OCI-M1 (cell line): ENCODE measurements at places on chromosomes 1 and 21.

DNA sequence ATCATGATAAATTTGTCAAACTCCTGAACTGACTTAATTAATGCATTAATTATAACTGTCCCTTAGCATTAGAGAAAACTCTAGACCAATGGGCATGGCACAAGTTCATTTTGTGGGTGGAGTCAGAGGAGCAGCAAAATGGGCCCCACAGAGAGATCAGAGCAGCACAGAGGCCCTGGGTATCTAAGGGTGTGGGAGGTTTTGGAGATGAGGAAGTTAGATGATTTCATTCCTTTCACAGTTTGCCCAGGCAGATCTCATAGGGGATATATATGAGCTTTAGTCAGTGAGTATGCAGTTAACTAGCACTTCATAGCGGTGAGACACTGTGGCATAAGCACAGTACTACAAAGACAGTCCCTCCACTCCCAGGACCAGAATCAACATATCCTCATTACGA lies 117.3 kb downstream of the MAB21L3 start:
- peak; percentile 65 for DNase-seq

GRCh38 chr1:58660105-58660504 lies 39.8 kb downstream of the MYSM1 start:
- DNase-seq, result no peak

DNA sequence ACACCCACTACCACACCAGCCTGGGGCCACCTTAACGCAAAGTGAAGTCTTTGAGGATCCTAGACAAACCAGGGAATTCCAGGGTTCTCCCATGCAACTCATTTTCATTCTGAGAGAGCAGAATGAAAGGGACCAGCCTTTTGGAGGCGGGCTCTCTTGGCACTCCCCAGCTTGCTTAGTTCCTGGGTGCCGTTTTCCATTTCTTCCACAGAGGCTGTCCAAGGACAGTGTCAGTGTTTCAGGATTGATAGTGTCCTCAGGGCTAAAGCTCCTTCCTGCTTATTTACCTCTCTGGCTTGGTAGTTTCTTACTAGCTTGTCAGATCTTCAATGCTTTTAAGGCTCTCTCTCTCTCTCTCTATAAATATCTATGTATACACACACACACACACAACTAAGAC lies 30.1 kb upstream of the GNG4 start:
- DNase-seq, result no peak

DNA sequence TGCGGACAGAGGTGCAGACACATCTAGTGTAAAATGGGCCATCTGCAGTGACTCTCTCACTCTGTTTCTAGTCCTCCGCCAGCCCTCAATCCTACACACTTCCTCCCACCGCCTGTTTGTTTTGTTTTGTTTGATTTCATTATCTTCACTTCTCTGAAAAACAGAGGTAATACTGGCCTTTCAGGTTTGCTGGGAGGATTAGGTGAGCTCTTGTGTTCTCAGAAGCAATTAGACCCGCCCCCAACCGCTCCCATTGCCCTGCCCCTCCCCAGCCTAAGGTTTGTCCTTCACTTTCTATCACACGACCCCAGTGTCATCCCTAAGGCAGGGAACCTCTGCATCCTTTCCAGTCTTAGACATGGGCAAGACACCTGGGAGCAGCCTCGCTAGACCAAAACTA lies 43.2 kb upstream of the TACSTD2 start:
- DNase-seq, result no peak

DNA sequence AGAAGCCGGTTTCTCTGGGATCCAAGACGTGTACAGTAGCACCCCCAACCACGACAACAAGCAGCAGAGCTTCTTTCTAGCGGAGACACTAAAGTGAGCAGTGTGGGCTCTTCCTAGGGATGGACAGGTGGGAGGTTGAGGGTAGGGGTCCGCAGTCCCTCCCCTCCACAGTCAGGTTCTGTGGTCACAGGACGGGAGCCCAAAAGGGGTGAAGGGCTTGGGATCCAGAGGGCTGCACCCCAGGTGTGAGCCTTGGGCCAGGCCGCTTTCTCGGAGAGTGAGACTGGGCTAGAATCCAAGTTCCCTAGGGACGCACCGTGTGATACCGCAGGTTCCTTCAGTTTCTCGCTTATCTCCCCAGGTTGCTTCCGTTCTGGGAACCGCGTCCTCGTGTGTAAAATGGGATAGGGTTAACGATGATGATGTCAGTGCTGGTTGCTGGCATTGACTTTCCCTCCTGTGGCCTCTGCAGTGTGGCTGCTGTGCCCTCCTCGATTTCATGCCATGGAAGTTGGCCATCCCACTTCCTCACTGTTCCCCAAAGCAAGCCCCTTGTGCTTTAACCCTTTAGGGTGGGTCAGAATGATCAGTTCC lies 17.3 kb upstream of the SELENON start:
- peak; percentile 42 for DNase-seq

GRCh38 chr1:203692565-203693470 lies 66.2 kb downstream of the ATP2B4 start:
- DNase-seq, result peak; percentile 79

- DNase-seq, result no peak
These were observed 56.8 kb downstream of the ZBTB17 start for GRCh38 chr1:15918962-15919715.

DNA sequence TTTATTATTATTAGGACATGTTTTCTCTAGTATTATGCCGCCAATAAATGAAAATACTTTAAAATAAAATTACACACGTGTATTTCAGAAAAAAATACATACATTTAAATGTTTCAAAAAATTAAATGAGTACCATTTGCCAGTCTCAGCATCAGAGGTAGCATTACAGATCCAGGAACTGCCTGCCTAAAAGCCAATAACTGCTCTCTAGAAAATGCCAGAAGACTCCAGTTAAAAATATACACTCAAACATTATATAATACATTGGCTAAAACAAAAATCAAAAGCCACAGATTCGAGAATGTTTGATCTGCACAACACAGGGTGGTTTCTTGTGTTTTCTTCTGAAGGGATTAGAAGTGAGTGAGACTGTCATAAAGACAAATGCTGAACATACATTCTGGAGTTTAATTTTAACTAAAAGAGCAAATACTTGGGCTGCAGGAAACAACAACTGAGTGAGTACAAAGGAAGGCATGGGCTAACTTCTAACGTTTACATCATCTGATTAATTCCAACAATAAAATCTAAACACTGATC lies 105.5 kb downstream of the RERE start:
- DNase-seq, result no peak

DNA sequence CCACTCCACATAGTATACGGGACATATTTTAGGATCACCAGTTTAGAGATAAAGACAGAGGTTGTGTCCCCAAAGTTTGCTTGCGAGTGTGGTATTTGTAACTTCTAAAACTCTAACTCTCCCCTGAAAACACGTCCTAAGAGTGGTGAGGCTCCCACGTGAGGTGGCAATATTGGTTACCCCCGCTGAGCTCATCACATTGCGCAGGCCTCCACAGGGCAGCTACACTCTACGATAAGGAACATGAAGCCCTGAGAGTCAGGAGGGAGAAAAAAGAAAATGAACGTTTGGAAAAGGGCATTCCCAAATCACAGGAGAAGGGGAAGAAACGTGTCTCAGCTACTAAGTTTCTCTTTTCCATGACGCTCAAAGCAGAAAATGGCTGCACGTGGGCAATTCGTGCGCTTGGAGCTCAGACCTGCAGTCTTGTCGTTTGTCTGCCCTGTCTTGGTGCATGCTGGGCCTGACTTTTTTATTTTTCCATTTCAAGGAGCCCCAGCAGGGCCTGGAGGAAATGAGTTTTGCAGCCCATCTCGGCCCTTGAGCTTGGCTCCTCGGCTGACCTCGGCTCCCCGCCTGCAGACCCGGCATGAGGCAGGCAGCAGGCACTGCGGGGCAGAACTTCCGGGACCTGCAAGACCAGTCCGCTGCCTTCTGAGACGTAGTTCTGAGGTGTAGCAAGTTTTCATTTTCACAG lies 25.7 kb downstream of the ERG start:
- no peak for DNase-seq

- no peak for DNase-seq
These were observed 204.7 kb downstream of the LHX8 start for GRCh38 chr1:75338616-75339483.
